ENCODE measurements at places on chromosomes 5 and 9.
A peak's percentile ranks its signal among the peaks of the same experiment; 100 is the strongest.

- DNase-seq: no peak
Observed at GRCh38 chr9:97517331-97518089, 16.0 kb downstream of the TMOD1 start.

DNA sequence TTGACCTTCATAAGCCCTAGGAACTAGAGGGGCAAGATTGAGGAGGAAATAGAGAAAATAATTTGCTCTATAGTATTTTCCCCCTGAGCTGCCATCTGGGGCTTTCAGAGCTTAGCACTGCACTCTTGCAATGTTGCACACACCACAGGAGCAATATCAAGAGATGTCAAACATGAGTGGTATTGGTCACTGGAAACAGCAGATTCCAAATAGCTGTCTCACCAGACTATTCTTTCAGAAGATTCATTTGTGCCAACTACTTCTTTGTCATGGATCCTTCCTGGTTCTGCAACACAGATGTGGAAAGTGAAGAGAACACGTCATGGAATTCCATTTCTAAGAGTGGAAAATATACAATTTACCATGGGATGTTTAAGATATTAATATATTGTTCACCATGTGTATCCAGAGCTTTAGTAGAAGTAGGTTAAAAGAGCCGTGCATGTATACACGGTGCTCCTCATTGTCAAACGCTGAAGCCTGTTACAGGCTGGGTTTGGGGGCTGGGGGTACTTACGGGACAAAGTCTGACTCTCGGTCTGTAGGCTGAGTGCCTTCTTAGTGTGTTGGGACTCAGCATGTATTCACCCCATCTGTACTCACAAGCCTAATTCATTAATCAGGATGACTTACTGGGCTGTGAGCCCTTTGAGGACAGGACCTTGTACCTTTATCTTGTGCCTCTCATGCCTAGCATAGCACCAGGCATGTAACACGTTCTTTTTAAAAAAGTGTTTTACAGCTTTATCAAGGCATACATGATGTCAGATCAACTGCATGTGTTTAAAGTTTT, 31.4 kb upstream of the GDNF start:
- no peak for DNase-seq

DNA sequence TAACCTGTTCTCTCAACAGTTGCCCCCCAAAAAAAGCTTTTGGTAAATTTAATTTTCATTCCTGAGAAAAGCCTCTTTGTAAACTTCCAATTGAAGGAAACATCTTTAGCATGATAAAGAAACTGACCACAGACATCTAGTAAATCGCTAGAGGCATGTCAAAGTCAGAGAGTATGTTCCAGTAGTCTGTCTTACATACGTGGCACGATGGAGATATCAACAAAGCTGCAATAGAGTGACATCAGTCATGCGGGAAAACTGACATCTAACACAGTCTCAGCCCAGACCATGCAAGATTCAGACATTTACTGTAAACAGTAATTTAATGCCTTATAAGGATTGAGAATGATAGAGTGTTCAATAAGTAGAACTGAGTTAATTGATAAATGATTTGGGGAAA, 45.1 kb downstream of the GARNL3 start:
- DNase-seq: no peak

DNA sequence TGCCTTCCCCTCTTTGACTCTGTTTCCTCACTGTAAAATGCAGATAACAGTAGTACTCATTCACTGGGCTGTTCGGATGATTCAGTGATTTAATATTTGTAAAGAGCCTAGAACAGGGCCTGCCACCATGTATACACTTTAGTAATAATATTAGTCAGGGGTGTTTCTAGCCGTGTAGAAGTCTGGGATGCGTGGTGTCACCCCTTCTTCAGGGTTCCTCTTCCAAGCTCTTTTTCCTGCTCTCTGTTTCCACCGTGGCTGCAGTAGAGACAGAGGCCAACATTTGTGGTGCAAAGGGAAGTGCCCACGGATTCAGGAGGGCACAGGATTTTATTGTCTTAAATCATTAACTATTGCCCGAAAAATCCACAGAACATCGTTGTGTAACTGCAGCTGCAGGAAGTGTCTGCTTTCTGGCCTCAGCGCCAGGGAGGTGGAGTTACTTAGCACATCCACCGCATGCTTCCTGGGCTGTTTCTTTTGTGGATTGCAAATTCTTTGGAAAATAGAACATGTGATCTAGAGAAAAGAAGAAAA, 61.7 kb downstream of the TRIO start:
- DNase-seq: peak; percentile 61

DNA sequence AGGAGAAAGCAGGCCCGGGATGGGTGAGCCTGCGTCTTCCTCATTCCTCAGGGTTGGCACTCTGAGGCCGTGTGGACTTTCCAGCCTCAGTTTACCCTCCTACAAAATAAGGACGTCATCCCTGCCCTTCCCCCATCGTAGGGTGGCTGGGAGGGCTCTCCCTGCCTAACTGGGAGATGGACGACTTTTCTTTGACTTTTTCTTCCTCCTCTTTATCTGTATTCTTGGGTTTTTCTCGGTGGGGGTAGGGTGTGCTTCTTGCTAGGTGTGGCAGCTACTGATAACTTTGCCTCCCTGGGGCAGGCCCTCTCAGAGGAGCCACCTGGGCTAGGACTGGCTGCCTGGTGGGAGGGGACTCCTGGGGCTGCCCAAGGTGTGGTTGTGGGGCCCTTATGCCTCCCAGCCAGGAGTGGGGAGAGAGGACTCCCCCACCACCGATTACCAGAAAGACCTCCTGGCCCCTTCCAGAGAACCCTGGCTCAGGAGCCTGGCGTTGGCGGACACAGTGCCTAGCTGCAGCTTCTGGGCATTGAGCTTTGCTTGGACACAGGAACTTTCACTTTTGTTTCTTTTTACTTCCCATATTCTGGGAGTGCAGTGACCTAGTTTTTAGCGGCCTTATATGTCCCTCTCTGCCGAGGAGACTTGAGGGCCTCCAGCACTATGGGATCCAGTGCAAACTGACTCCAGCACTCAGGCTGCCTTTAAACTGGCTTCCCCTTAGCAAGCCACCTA, 6.1 kb downstream of the GLIPR2 start:
- peak; percentile 30 for DNase-seq

Data from RPMI8226 (cell line).